ENCODE measurements at places on chromosomes 11 and 22. TPM values are rescaled to one million over a fixed set of nuclear protein-coding genes. Genes with fewer than 3 reads are reported as not detected.

GRCh38 chr11:121688055-121688491 is 235.3 kb upstream of the SORL1-AS1 start:
- H3K4me1 ChIP-seq, result no peaks in the 10 kb centered on the region
- H3K27ac ChIP-seq, result no peak overlapping the region
- H3K27me3 ChIP-seq, result no peaks in the 10 kb centered on the region

DNA sequence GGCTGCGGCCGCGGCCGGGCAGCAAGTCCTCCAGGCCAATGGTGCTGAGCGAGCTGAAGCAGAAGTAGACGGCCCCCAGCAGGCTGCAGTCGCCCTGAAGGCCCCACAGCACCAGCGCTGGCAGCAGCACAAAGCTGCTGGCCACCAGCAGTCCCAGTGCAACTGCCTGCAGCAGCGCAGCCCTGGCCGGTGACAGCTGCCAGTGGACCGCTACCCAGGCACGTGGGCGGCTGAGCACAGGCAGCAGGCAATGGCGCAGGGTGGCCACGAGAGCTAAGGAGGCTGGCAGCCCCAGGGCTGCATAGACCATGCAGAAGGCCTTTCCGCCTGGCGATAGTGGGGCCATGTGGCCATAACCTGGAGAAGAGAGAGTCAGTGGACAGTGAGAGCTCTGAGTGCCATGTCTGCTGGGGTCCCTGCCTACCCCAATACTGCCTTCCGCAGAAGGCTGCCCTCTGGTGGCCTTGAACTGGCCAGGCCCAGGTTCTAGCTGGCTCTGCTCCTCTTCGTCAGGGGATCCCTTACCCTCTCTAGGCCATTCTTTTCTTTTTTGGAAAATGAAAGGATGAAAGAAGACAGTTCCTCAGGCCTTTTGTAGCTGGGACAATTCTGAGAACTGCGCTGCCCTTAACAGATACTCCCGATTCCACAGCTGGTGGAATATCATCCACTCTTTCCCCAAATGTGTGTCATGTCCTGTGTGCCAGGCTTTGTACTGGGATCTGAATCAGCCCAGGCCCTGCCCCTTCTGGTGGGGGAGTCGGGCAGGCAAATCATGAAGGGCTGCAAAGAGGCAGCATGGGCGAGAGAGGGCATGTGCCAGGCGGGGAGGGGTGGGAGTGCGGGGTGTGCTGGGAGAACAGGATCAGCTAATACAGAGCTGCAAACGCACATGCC is 1.8 kb downstream of the KCNK7 start:
- H3K4me3 ChIP-seq, result no peak overlapping the region
- no peak overlapping the region for H3K27ac ChIP-seq
- DNase-seq, result no peak
- no peaks in the 10 kb centered on the region for H3K27me3 ChIP-seq
- H3K4me1 ChIP-seq, result peaks cover 4% of the 10 kb centered on the region

GRCh38 chr11:71442880-71443279 is 5.3 kb downstream of the DHCR7 start:
- H3K27ac ChIP-seq, result no peak overlapping the region
- no peak overlapping the region for H3K4me3 ChIP-seq
- H3K4me1 ChIP-seq, result no peaks in the 10 kb centered on the region
- no peak for DNase-seq

DNA sequence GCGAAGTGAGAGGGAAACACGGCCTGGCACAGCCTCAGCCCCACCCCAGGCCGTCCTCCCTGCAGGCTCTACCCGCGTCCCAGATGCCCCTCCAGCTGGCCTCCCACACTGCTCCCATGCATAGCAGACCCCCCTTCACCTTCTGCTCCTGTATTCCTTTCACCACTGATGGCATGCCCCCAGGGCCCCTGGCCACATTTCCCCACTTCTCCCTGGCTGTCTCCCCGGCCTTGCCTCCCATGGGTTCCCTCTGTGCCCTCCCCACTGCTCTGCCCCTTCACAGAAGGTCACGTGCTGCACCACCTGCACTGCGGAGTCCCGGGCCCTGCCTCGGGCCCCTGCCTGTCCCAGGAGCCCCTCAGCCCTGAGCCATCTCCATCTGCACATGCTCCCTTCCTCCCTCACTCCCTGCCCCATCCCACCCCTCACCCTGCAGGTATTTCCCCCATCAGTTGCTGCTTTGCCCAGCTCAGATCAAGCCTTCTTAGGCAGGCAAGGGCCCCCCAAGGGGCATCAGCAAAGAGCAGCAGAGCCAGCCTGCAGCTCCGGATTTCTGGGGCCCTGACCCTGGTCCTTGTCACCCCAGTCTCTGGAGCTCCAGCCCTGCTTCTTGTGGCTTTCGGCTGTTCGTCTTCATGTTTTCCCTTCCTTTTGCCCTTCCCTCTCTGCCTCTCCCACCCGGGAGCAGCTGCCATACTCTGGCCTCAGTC is 46.4 kb downstream of the GAB4 start:
- no peaks in the 10 kb centered on the region for H3K4me1 ChIP-seq
- no peak overlapping the region for H3K27ac ChIP-seq
- no peaks in the 10 kb centered on the region for H3K36me3 ChIP-seq
- peak; percentile 52 for DNase-seq
- H3K4me3 ChIP-seq, result no peak overlapping the region

- peak; percentile 86 for DNase-seq
- H3K27ac ChIP-seq, result peak overlapping the region; percentile 57
Observed at GRCh38 chr11:567629-568292, 7.0 kb downstream of the RASSF7 start.

Gene FJX1
- polyA plus RNA-seq, result 4.2 TPM

DNA sequence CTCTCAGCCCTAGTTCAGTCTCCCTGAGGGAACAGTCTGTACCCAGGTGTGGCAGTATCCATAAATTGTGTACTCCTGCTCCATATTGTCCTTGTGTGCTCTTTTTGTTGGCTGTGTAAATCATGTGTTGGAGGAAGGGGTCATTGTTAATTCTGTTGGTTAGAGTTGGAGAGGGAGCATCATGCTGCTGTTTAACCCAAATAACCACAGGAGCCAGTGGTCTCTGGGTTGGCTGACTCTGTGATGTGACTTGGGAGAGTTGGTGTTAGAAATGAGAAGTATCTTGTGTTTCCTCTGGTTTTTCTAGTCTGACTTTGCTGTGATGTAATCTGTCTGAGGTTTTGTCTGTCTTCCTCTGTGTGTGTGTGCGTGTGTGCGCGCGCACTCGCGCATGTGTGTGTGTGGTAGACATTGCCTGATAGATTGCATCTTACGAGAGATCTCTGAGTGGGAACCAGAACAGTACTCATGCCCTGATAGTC is 30.5 kb downstream of the CTNND1 start:
- no peaks in the 10 kb centered on the region for H3K4me1 ChIP-seq
- H3K27ac ChIP-seq, result peak overlapping the region; percentile 59
- no peaks in the 10 kb centered on the region for H3K27me3 ChIP-seq
- peak overlapping the region; percentile 44 for H3K4me3 ChIP-seq
- DNase-seq, result no peak

Gene OR4A15
- polyA plus RNA-seq, result not detected

- peak within 1 kb of the TSS; percentile 97 for H3K27ac ChIP-seq
- H3K4me1 ChIP-seq, result peaks cover 33% of the 10 kb centered on the region
- H3K36me3 ChIP-seq, result peaks cover 15% of the 10 kb centered on the region
Observed at GRCh38 chr11:86955361-86956120, at the start of gene FZD4. Gene FZD4 (minus strand): TSS chr11:86955395. CDS start chr11:86955085, 310 bp downstream.

- peaks cover 31% of the 10 kb centered on the region for H3K36me3 ChIP-seq
- H3K4me1 ChIP-seq, result no peaks in the 10 kb centered on the region
- no peak overlapping the region for H3K4me3 ChIP-seq
- H3K27me3 ChIP-seq, result no peaks in the 10 kb centered on the region
- no peak overlapping the region for H3K27ac ChIP-seq
- no peak for DNase-seq
Observed at GRCh38 chr11:46431211-46431610, 39.6 kb upstream of the CHRM4 start.

GRCh38 chr11:129323896-129324502 is 51.6 kb upstream of the BARX2 start:
- H3K36me3 ChIP-seq, result no peaks in the 10 kb centered on the region
- H3K4me3 ChIP-seq, result no peak overlapping the region
- DNase-seq, result no peak
- no peaks in the 10 kb centered on the region for H3K27me3 ChIP-seq
- no peak overlapping the region for H3K27ac ChIP-seq

- no peak overlapping the region for H3K27ac ChIP-seq
- H3K4me1 ChIP-seq, result no peaks in the 10 kb centered on the region
- H3K36me3 ChIP-seq, result no peaks in the 10 kb centered on the region
Observed at GRCh38 chr11:9607511-9607899, 34.0 kb downstream of the WEE1 start.

GRCh38 chr22:49727881-49728569 is 99.6 kb downstream of the BRD1 start:
- H3K27ac ChIP-seq, result no peak overlapping the region
- H3K4me3 ChIP-seq, result no peak overlapping the region
- peaks cover 4% of the 10 kb centered on the region for H3K27me3 ChIP-seq

Gene RAB30
- 3.1 TPM for polyA plus RNA-seq

DNA sequence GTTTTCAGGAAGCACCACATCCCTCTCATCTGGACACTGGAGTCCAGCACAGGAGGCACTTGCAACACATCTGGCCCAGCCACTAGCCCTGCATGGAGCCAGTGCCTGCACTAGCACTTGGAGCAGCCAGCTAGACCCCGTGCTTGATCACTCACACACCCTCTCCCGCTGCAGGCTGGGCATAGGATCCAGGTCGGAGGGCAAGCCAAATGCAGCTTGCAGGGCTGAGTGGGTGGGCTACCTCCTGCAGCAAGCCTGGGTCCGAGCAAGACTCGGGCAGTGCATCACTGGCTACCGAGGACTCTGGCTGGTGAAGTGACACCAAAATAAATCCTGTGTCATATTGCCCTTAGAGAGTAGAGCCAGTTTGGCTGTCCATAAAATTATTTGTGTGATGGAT is 1795.4 kb downstream of the LRRC4C start:
- no peak for DNase-seq
- H3K27me3 ChIP-seq, result no peaks in the 10 kb centered on the region
- no peaks in the 10 kb centered on the region for H3K4me1 ChIP-seq
- H3K27ac ChIP-seq, result no peak overlapping the region
- H3K36me3 ChIP-seq, result no peaks in the 10 kb centered on the region

Gene TRIM49B
- not detected for polyA plus RNA-seq

Gene F2
- polyA plus RNA-seq, result not detected

- H3K4me1 ChIP-seq, result no peaks in the 10 kb centered on the region
- H3K27me3 ChIP-seq, result no peaks in the 10 kb centered on the region
- no peak for DNase-seq
- H3K27ac ChIP-seq, result no peak overlapping the region
Observed at GRCh38 chr11:3341298-3341697, 37.6 kb downstream of the ZNF195 start.

Gene SLC22A6
- polyA plus RNA-seq, result 362 TPM

GRCh38 chr11:9566561-9567063 is 6.9 kb upstream of the WEE1 start:
- H3K4me3 ChIP-seq, result no peak overlapping the region
- peak overlapping the region; percentile 81 for H3K27ac ChIP-seq
- H3K27me3 ChIP-seq, result no peaks in the 10 kb centered on the region

Gene SYT7
- polyA plus RNA-seq, result 6.7 TPM

DNA sequence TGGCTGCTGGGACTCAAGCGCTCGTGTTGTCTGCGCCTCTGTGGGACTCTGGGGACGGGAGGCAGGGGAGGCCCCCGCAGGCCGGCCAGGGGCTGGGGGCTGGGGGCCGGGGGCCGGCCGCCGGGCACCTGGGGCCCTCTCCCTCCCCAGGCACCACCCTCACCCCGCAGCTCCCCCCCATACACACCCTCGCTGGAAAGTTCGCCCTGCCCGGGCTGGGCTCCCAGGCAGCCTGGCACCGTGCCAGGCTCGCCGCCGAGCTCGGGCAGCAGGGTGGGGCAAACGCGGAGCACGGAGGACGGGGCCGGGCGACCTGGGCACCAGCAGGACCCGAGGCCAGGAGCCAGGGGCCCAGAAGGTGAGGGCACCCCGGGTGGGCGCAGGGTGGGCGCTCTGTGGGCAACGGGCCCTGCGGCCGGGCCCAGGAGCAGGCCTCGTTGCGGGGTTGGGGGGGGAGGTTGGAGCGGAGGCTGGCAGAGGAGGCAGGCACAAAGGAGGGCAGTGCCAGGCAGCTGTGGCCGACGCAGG is 76.7 kb upstream of the WNT7B start:
- H3K4me3 ChIP-seq, result peak overlapping the region; percentile 64
- DNase-seq, result no peak
- H3K36me3 ChIP-seq, result no peaks in the 10 kb centered on the region
- peak overlapping the region; percentile 98 for H3K27ac ChIP-seq
- H3K27me3 ChIP-seq, result no peaks in the 10 kb centered on the region
- H3K4me1 ChIP-seq, result peaks cover 51% of the 10 kb centered on the region

DNA sequence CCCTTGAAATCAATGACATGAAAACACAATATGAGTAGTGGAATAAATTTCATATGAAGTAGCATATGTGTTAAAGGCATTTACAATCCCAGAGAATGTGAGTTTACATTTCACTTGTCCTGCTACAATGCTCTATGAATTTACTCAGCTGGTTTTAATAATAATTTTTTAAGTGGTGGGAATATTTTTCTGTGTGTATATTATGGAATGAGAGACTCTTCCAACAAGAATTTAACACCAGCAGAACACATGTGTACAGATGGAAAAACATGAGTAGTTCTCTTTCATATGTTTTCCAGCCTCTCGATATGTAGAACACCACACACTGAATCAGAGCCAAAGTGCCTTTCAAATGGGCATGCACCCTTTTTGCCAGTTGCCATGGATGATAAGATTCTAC is 170.4 kb downstream of the MAML2 start:
- H3K36me3 ChIP-seq, result no peaks in the 10 kb centered on the region
- no peak overlapping the region for H3K27ac ChIP-seq
- H3K4me3 ChIP-seq, result no peak overlapping the region

DNA sequence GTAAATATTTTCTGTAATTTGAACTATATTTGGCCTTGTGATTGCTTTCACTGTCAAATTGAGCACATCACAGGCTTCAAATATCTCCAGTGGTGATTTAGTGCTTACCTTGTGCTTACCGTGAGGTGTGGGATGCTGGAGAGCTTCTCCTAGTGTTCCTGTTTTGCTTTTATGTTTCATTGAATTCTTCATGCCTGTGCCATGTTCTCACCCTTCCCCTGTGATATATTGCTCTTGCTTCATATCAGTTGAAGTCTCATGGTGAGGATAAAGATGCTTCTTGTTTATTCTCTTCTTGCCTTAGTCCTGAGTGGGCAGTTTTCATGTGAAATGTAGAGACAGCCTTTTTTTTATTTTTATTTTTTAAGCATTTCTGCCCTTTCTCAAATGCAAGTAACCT is 198.0 kb upstream of the PDGFD start:
- no peak overlapping the region for H3K4me3 ChIP-seq
- H3K27me3 ChIP-seq, result no peaks in the 10 kb centered on the region
- no peaks in the 10 kb centered on the region for H3K4me1 ChIP-seq
- DNase-seq, result no peak
- H3K36me3 ChIP-seq, result no peaks in the 10 kb centered on the region

- no peaks in the 10 kb centered on the region for H3K4me1 ChIP-seq
- DNase-seq, result no peak
- H3K27me3 ChIP-seq, result no peaks in the 10 kb centered on the region
- no peak overlapping the region for H3K4me3 ChIP-seq
Observed at GRCh38 chr11:33674035-33674814, 26.4 kb downstream of the C11orf91 start.

DNA sequence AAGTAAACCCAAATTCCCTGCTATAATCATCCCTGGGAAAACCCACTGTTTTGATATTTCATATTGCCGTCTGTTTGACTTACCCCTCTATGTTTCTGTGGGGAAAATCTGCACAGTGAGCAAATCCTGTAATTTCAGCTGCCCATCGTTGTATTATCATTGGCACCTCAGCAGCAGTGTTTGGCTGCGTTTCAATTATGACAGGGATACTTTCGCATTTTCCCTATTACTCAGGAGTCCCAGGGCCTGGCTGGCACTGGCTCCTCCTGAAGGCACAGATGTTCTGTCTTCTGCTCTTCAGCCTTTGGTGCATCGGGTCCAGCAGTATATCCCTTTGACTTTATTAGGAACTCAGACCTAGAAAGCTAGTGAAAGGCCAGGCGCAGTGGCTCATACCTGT is 12.2 kb upstream of the MMP12 start:
- H3K4me1 ChIP-seq, result no peaks in the 10 kb centered on the region
- no peak overlapping the region for H3K4me3 ChIP-seq
- H3K27ac ChIP-seq, result no peak overlapping the region
- H3K27me3 ChIP-seq, result no peaks in the 10 kb centered on the region
- no peak for DNase-seq

All from kidney (tissue), 22 donors.